GM03348 (cell line): ENCODE measurements at places on chromosomes 4 and X.

GRCh38 chr4:65599340-65599739, 70.9 kb downstream of the EPHA5 start:
- DNase-seq: no peak

GRCh38 chrX:14694611-14695010, 165.3 kb downstream of the GLRA2 start:
- peak; percentile 16 for DNase-seq

GRCh38 chr4:158777423-158778155, 8.8 kb downstream of the FNIP2 start:
- no peak for DNase-seq

DNA sequence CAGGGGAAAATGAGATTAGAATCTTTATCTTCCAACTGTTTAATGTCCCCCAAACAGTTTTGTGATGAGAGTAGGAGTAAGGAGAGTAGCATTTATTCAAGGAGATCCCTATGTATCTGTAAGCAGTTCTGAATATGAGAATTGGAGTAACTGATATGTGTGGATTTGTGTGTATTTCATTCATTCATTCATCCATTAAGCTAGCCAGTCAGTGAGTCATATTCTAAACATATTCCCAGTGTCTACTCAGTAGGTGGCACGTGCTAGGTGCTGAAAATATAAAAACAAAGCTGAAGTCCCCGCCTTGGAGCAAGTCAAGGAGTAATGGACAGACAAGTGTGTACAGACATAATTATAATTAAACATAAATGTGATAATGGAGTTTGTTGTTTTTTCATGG, 12.4 kb upstream of the STX18 start:
- DNase-seq: no peak

GRCh38 chrX:74779175-74779574, 146.1 kb downstream of the NEXMIF start:
- DNase-seq: no peak

GRCh38 chrX:55039471-55039870, 8.7 kb upstream of the ALAS2 start:
- no peak for DNase-seq

DNA sequence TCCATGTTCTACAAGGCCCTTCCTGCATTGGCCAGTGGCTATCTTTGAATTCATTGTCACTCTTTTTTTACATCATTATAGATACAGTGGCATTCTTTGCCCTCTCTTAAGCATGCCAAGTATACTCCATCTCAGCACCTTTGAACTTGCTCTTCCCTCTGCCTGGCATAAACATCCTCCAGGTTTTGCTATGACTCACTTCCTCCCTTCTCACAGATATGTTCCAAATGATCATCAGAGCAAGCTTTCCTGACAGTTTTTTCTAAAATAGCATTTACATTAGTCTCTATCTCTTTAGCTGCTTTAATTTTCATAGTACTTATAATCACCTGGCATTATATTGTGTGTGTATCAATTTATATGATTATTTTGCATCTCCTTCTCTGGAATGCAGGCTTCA, 553.3 kb upstream of the MAGEB2 start:
- peak; percentile 8 for DNase-seq
